A549 treated with CORT108297 at 1 μM for 4 hours (cell line): ENCODE measurements at places on chromosomes 11 and 22. TPM values are rescaled to one million over a fixed set of nuclear protein-coding genes. Genes with fewer than 3 reads are reported as not detected.

The RTN4RL2 gene
- total RNA-seq, result 59.0 to 127 TPM (median 116 TPM) in 5 replicates

The TAF10 gene
- total RNA-seq, result 157 to 250 TPM (median 230 TPM) in 5 replicates

The RFPL1 gene
- not detected in 5 replicates for total RNA-seq

The BTG4 gene
- total RNA-seq, result 0.08 to 0.18 TPM (median 0.12 TPM) in 3 of 5 replicates, not detected in the others

The MAPK8IP1 gene
- 5.4 to 6.5 TPM (median 6.3 TPM) in 5 replicates for total RNA-seq

The HEPACAM gene
- total RNA-seq, result not detected in 5 replicates

The TTC12 gene
- total RNA-seq, result 4.1 to 9.7 TPM (median 5.0 TPM) in 5 replicates

The SCGB1A1 gene
- total RNA-seq, result 0.23 to 0.45 TPM in 2 of 5 replicates, not detected in the others

The LGR4 gene
- 31.6 to 41.7 TPM (median 38.2 TPM) in 5 replicates for total RNA-seq

The BEST1 gene
- total RNA-seq, result 1.5 to 2.5 TPM (median 2.0 TPM) in 5 replicates

The KCNK7 gene
- total RNA-seq, result 0.29 to 1.0 TPM (median 0.76 TPM) in 4 of 5 replicates, not detected in the other

The TRIM6 gene
- 10.4 to 13.1 TPM (median 12.8 TPM) in 5 replicates for total RNA-seq

The SLC22A6 gene
- total RNA-seq, result not detected in 5 replicates

The UBQLN3 gene
- total RNA-seq, result not detected in 5 replicates
